ENCODE measurements at places on chromosomes 2 and 18.

DNA sequence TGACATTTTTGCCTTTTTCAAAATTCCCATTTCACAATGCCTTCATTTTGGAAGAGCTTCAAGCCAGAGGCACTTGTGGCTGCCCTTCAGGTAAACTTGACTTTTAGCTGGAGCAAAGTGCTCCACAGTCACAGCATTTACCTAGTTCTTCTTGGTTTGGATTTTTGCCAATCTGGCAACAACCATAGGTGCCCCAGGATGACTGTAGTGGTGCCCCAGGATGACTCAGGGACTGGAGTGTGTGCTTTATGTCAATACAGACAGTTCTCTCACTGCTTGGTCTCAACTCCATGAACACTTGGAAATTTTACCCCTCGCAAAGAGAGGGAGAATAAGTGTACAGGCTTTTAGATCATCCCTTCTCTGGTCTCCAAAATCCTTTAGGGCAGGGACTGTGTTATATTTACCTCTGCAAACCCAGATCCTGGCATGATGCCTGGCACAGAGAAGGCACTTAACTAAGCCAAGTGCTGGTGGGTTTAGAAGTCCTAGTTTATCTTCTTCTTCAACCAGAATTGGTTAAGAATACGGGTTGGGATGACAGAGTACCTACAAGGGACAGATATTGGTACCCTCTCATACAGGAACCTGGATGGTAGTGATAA lies 15.3 kb upstream of the PTPN4 start:
- peak; percentile 19 for DNase-seq

DNA sequence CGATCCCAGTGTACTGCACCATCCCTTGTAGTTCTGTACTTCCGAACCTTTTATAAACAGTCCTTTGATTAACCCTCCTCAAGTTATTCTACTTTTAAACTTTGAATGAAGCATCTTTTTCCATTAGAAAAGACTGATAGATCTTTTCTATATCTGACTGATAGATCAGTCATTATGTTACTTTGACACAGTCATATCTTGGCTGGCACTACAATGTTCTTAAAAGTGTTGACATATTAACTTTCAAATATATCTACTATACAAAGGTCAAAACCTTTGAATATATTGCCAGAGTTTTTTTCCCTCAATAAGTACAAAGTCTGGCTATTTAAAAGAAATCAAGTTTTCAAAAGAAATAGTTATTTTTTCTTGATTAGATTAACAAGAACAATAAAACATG lies 35.4 kb upstream of the NABP1 start:
- peak; percentile 55 for DNase-seq

GRCh38 chr2:205408696-205409095 lies 273.6 kb upstream of the NRP2 start:
- no peak for DNase-seq

DNA sequence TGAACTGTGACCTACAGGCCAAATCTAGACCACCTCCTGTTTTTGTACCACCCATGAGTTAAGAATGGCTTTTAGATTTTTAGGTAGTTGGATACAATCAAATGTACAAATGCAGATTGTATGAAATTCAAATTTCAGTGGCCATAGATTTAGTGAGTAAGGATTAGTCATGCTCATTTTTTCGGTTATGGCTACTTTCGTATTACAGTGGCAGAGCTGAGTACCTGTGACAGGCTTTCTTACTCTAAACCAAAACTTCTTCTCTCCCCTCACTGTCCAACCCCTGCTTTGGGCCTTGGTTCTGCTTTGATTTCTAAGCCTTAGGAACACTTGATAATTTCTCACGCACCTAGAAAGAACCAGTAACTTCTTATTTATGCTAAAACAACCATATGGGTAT lies 82.1 kb downstream of the CDC42EP3 start:
- DNase-seq, result peak; percentile 79

DNA sequence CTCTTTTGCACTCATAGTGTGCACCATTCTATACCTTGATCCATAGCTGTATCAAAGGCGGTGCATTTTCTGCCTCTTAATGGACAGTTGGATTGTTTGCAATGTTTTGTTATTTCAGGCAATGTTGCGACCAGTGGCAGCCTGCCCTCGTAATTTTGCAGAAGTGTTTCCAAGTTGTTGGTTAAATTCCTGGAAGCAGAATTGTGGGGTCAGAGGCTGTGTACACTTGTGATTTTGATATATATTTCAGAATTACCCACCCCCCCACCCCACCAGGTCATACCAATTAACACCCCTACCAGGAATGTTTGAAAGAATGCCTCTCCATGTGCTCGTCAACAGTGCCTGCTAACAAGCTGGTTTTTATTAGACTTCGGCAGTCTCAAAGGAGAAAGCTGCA lies 32.4 kb upstream of the IL1R1 start:
- no peak for DNase-seq

GRCh38 chr2:156147594-156148330 lies 184.8 kb downstream of the NR4A2 start:
- no peak for DNase-seq

DNA sequence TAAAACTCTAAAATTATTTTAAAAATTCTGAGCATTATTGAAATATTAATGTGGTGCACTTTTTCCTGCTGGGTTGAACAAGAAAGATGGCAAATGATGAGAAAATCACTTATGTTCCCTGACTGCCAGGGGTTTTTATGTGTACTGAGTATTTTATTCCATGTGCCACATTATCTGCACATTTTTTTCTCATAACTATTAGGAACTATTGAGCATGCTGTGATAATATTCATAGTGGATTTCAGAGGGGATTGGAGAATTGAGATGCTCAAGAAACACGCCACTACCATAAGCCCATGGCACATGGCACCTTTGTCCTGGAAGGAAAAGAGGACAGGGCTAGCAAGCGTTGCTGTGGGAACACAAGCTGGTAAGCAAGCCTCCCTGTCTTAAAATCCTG lies 478.5 kb upstream of the GYPC start:
- no peak for DNase-seq

- no peak for DNase-seq
Measured at GRCh38 chr2:165969227-165969626, 15.7 kb upstream of the TTC21B start.

DNA sequence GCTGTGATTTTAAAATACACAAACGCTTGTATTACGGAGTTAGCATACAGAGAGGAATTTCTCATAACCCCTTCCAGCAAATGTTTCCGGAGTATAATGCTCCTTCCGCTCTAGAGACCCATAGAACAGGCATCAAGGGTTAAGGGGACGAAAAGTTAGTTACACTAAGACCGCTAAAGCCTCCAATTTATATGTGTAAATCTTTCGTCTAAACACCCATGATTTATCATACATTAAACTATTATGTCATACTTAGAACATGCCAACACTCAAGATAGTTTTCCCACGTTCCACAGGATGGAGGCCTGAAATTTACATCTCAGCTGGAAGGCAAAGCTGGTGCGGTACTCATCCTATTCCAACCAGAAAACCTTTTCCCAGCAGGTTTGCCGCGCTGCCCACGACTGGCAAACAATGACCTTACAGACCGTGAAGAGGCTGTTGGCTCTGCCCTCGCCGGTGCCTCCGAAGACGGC lies 650 bp downstream of the ORMDL1 start:
- peak; percentile 52 for DNase-seq

DNA sequence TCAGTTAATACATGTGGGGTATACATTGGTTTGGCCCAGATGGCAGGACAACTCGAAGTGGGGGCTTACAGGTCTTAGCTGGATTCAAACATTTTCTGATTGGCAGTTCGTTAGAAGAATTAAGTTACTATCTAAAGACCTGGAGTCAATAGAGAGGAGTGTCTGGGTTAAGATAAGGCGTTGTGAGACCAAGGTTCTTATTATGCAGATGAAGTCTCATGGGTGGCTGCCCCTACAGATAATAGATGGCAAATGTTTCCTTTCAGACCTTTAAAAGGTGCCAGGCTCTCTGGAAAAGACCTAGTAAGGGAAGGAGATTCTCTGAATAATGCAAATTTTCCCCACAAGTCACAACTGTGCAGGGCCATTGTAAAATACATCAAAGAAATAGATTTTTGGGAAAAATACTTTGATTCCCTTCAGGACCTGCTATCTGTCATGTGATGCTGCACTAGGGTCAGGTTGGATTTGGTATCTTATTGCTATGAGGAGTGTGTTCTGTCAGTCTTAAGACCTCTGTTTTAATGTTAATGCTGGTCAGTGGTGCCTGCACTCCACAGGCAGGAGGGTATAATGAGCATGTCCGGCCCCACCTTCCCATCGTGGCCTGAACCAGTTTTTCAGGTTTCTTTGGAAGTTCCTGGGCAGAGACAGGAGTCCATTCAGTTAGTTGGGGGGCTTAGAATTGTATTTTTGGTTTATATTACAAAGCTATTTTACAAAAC lies 14.3 kb upstream of the MC5R start:
- DNase-seq, result no peak

DNA sequence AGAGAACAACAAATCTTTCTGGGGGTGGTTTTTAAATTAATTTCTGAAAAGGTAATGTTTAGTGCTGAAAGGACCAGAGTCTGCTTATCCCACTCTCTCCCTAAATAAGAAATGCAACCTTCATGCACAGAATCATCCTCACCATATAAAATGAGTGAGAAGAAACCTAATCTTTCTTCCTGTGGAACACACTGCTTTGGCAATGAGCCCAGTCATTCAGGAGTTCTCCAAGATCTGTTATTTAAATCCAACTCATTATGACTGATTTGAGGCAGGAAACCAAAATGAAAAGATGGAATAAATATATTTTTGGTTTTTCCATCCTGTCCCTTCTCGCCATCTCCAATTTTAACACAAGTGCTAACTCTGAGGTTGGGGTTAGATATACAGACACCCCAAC lies 228.3 kb downstream of the SRBD1 start:
- DNase-seq, result no peak

- DNase-seq, result no peak
Measured at GRCh38 chr18:34631093-34631966, 78.8 kb upstream of the DTNA start.

DNA sequence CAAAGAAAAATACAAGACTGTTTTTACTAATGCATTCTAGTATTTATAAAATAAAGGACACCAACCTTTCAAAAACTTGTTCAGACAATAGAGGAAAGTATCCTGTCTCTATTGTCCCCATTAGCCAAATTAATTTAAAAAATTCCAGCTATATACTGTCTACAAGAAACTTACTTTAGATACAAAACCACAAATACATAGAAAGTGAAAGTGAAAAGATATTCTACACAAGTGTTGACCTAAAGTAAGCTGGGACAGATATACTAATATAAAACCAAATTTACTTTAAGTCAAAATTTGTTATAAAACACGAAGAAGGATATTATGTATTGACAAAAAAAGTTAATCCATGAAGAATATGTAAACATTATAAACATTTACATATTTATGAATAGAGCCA lies 893.3 kb upstream of the TMEFF2 start:
- no peak for DNase-seq

- DNase-seq, result no peak
Measured at GRCh38 chr2:44744961-44745892, 196.3 kb upstream of the SIX3 start.

DNA sequence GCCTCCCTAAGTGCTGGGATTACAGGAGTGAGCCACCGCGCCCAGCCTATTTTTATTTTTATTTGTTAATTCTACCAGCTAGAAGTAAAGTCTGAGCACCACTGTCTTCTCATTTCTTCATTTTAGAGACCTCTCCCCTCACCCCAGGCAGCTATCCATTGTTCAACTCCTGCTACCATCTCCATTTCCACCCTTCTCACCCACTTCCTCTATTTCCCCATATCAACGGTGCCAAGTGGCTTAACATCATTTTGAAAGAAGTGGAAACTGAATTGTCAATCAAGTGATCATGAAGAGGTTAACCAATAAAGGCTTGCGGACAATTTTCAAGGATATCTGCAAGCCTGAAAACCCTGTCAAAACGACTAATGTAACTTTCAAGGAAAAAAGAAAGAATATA lies 323.1 kb downstream of the NBAS start:
- no peak for DNase-seq

- DNase-seq, result peak; percentile 88
Measured at GRCh38 chr2:96538487-96539214, 2.1 kb downstream of the ARID5A start.

DNA sequence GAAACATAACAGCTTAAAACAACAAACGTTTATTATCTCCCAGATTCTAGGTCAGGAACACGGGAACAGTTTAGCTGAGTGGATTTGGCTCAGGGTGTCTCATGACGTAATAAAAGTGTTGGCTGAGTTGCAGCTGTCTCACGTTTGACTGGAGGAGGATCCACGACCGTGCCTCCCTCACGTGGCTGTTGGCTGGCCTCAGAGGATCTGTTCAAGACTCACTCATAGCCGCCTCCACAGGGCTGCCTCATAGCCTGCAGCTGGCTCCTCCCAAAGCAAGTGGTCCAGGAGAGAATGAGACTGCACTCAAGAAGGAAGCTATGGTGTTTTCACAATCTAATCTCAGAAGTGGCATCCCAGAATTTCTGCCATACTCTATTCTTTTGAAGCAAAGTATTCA lies 167.1 kb downstream of the RPRM start:
- no peak for DNase-seq

DNA sequence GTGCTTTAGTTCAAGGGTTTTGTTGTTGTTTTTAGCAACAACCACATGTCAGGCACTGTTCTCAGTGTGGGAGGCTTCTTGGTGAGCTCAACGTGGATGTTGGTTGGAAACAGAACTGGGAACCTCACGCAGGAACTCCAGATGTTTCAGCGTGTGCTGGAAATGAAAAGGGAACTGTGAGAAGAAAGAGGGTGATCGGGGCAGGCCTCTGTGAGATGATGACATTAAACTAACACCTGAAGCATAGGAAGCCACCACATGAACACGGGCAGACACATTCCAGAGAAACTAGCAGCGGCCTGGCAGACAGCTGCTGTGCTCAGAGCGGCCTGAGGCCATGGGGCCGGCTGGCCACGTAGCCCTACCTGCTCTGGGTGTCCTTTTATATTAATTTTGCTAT lies 66.4 kb downstream of the COA5 start:
- DNase-seq, result no peak

DNA sequence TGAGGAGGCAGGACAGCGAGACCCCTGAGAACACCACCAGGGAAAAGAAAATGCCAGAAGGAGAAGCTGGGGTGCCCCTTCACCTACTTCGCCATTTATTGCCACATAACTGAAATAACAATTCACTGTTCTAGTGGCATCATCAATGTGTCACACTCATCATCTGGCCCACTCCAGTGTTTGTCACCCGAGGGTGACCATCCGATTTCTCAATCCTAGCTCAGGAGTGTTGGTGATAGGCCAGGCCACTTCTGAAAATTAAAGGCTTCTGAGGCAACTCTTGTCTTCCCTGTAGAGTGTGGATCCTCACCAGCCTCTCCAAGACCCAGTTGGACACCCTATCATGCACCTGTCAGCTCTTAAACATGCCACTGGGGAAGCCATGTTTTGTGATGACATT lies 62.9 kb upstream of the BZW1 start:
- DNase-seq, result no peak

GRCh38 chr2:191927319-191927867 lies 80.5 kb upstream of the CAVIN2 start:
- DNase-seq, result no peak

DNA sequence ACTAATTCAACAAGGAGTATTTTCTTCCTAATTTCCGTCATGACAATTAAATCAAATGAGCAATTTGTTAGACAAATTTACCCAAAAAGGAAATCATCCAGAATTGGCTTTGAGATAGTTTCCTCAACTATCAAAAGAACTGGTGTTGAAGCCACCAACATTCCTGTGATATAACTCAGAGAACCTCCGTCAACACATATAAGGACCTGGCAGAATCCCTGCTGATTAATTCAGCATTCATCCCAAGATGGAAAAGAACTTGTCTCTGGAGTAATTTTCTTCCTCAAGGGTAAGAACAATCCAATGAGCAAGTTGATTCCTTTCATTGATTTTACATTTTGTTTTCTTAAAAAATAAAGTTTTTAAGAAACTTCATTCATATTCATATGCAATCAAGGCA lies 62.0 kb downstream of the MBD2 start:
- no peak for DNase-seq

GRCh38 chr2:173652767-173653431 lies 298.2 kb downstream of the CDCA7 start:
- no peak for DNase-seq
